Neuronal stem cell (in vitro differentiated cells): ENCODE measurements at places on chromosomes 2 and 18.

DNA sequence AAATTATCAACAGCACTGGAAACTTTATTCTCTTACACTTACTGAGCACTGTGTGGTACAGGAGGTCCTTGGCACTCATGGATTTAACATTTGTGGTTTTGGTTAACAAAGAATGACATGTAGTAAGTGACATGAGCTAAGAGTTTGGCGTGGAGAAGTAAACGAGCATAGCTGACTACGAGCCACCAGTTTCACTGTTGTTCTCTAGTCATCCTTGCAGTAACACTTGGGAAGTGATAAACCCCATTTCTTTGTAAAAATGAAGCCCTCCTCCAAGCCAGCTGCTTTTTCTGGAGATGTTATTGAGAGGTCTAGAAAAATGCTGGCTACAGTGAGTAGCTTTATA, 32.7 kb downstream of the QPCT start:
- no peak for DNase-seq

GRCh38 chr2:143357966-143358365, 228.7 kb downstream of the ARHGAP15 start:
- no peak for DNase-seq

- no peak for DNase-seq
Observed at GRCh38 chr2:108593547-108594098, 59.4 kb downstream of the LIMS1 start.

GRCh38 chr2:144241801-144242200, 278.1 kb downstream of the ZEB2 start:
- DNase-seq: no peak

DNA sequence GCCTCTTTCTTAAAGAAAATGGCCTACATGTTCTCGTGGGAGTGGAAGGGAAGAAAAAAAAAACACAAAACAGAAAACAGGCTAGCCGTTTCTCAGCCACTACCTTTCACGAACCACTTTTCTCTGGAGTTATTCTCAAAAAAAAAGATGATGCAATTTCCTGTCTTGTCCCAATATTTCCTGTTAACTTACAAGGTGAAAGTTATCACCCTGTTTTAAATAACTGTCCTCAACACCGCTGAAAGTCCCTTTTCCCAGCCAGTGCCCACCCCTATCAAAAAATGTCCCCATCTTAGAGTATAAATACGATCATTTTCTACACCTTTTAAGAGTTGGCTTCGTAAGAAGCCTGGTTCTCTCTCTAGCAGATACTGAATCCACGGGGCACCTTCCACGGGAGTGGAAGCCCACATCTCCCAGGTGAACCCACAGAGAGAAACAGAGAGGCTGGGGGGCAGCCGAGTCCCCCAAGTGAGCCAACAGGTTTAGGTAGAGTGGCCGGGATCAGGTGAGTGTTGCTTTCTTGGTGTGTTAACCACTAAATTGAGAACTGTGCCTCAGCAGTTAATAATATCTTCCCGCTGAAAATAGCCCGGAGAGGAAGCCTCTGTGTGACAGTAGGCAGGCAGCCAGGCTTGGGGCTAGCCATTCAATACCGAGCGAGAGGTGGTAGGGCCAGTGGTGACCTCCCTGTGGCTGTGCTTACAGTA, 15.9 kb downstream of the SMAD7 start:
- no peak for DNase-seq
